GDM1 (cell line): ENCODE measurements at places on chromosomes 3 and 15.

DNA sequence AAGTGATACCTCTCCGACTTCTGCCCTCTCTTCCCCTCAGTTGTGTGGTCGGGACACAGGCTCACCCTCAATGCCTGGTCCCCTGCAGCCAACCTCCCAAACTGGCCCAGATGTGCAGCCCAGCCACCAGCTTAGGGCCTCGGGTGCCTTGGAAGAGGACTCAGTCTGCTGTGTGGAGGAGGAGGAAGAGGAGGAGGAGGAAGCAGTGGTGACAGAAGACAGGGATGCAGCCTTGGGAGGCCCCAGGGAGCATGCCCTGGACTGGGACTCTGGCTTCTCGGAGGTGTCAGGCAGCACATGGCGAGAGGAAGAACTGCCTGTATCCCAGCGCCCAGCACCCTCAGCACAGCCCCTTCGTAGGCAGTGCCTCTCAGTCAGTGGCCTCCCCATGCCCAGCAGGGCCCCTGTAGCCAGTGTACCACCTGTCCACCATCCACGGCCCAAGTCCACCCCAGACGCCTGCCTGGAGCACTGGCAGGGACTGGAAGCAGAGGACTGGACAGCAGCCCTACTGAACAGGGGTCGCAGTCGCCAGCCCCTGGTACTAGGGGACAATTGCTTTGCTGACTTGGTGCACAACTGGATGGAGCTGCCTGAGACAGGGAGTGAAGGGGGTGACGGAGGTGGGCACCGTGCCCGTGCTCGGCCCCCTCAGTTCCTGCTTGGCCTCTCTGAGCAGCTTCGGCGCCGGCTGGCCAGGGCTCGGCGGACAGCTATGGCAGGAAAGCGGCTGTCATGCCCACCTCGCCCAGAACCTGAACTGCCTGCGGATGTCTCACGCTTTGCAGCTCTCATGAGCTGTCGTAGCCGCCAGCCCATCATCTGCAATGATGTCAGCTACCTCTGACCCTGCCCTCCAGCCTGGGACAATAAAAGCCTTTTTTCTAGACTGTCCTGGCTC lies 1.3 kb downstream of the INKA1 start:
- DNase-seq = no peak

DNA sequence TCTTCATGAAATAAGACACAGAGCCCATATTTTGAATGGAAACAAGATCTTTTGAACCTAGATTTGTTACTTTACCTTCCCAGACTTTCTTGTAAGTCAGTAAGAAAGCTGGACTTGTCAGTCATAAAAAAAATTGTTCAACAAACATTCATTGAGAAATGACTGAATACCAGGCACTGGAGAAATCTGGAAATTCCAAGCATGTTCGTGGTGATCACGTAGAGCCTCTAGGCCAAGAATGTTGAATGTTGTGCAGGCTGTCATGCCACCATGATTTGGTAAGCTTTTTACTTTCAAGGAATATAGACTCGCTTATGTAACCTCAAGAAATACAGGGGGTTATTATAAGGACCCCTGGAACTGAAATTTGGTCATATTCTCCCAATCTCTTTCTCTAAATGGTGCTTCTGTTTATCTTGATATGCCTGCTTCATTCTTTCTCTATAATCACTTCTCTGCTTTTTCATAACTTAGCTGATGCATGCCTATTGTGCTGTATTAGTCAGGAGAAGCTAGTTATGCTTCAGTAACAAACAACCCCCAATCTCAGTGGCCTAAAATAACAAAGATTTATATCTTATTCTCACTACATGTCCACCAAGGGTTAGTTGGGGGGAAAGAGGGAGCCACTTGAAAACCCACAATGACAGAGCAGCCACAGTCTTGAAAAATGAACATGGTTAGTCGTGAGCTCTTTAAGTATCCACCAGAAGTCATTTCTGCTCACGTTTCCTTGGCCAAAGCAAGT lies 3.4 kb upstream of the TPM1 start:
- DNase-seq = no peak

DNA sequence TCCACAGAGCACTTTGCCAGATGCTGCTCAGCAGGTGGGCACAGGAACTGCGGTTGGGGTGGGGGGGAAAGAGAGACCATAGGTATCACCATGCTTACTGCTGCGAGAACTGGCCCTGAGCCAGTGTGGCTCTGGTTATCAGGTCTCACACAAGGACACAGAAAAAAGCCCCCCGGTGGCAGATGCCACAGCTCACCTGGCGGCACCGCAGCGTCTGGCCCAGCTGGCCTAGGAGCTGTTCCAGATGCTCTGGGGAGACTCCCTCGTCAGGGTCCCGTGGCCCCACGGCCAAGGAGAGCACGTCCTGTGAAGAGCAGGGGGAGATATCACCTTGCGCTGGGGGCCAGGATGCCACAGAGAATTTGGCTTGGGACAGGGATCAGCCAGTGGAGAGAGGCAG lies 10.8 kb downstream of the CDAN1 start:
- no peak for DNase-seq

- DNase-seq = no peak
Observed at GRCh38 chr3:43540624-43541023, 81.2 kb downstream of the ANO10 start.

DNA sequence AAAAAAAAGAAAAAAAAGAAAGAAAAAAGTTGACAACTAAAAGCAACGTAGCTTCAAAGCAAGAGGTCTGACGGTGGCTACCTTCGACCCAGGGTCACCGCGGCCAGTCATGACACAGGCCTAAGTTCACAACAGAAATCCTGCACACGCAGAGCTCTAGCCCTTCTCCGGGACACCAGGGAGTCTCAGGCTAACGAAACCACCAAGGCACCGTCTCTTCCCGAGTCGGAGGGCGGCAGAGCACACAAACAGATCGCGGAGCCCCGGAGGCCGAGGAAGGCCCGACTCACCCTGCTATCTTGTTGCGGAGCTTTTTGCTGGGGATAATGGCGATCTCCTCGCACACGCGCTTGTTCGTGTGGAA lies 584 bp downstream of the RPS17 start:
- DNase-seq = no peak

GRCh38 chr15:49987896-49988295 lies 131.1 kb downstream of the ATP8B4 start:
- DNase-seq = no peak

DNA sequence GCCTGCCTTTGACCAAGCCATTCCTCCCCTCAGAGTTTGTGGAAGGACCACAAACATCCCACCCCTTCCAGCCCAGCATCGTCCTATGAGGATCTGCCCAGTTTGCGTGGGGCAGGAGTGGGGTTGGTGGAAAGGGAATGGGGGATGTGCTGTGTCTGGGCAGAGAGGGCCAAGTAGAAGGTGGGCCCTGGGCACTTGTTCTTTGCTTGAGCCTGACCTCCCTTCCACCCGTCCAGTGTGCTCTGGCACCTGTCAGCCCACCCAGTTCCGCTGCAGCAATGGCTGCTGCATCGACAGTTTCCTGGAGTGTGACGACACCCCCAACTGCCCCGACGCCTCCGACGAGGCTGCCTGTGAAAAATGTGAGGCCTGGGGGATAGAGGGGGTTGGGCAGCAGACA lies 10.3 kb downstream of the SPINT1 start:
- DNase-seq = no peak

DNA sequence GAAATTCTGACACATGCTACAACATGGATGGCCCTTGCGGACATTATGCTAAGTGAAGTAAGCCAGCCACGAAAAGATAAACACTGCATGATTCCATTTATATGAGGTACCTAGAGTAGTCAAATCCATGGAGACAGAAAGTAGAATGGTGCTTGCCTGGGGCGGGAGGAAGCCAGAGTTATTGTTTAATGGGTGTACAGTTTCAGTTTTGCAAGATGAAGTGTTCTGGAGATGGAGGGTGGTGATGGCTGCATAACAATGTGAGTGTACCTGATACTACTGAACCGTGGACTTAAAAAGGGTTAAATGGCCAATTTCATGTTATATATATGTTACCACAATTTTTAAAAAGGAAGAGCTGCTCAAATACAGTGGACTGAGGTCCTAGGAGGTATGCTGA lies 66.9 kb downstream of the SEMA5B start:
- no peak for DNase-seq

GRCh38 chr3:47722859-47723258 lies 58.8 kb downstream of the SMARCC1 start:
- DNase-seq = no peak

GRCh38 chr3:172397716-172398405 lies 50.4 kb downstream of the GHSR start:
- DNase-seq = no peak

GRCh38 chr3:144915202-144915601 lies 943.6 kb downstream of the DIPK2A start:
- DNase-seq = no peak

GRCh38 chr3:119894195-119894594 lies 112.3 kb downstream of the NR1I2 start:
- no peak for DNase-seq

- no peak for DNase-seq
Observed at GRCh38 chr3:9947025-9947995, 4.9 kb downstream of the PRRT3 start.

- no peak for DNase-seq
Observed at GRCh38 chr3:74978684-74979083, 364.2 kb upstream of the CNTN3 start.

DNA sequence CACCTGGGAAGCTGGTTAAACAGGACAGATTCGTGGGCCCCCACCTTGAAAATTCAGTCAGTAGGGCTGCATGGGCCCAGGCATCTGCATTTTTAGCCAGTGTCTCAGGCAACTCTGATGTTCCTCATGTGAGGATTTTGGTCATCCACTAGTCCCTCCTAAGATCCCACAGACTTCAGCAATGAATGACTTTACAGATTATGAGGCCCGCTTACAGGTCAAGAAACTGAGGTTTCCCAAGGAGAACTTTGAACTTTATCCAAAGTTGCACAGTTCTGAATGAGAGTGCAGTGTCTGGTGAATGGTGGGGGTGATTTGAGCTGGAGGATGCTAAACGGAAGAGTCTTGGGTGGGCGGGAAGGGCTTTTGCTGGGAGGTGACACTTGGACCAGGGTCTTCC lies 27.2 kb downstream of the SLC6A6 start:
- DNase-seq = no peak

DNA sequence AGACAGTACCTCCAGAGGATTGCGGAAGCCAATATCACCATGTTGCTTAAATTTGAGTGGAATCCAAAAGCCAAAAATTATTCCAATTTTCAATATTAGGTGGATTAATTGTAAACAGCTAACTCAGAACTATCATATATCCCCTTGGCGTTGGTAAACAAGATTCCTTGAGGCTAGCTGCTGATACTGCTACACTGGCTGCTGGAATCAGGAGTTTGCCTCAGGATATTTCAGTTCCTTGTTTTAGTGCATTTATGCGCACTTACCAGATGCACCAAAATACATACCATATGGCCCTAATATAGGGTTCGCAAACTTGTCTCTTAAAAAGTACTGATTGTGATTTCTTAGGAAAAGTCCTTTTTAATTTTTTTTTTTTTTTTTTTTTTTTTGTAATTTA lies 605.2 kb upstream of the NAALADL2 start:
- no peak for DNase-seq

GRCh38 chr15:51775967-51776816 lies 24.8 kb downstream of the TMOD2 start:
- DNase-seq = peak; percentile 25

DNA sequence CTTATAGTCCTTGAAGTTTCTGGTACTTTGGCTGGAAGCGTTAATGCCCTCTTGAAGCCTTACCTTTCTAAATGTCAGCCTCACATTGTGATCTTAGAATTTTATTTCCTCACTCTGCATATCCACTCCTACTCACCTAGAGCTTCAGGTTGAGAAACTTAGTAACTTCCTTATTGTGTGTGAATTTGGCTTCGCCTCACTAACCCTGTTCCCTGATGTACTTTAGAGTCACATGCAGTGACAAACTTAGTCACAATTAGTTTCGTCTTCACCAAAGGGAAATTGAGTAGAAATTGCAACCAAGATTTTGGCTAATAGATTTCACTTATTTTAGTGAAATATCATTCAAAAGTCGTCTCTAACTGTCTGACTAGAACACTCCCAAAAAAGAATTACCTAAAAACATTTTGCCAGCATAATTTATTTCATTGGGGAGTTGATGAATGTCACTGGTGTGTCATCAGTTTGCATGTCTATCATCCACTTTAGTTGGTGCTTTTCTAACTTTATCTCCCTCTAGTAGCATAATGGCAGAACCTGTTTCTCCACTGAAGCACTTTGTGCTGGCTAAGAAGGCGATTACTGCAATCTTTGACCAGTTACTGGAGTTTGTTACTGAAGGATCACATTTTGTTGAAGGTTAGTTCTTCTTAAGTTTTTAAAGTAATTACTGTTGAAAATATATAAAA lies 960 bp downstream of the MFN1 start:
- DNase-seq = no peak

GRCh38 chr3:32347343-32348125 lies 44.1 kb upstream of the CMTM7 start:
- DNase-seq = no peak

DNA sequence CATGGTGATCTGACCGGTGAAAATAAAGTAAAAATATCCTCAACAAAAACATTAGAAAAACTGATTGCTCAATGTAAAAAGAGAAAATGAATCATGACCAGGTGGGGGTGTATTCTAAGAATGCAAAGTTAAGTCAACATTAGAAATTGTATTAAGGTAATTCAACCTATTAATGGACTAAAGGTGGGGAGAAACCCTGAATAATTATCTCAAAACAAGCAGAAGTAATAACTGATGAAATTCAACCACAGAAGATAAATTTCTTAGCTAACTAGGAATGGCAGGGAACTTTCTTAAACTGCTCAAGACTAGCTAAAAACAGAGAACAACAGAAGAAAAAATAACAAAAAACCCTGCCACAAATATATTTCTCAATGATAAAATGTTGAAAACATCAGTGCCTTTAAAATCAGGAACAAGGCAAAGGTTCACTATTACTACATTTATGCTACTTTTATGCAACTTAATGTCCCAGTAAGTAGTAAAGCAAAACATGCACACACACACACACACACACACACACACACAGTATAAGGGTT lies 204.4 kb upstream of the THBS1 start:
- DNase-seq = no peak

GRCh38 chr3:140296796-140297352 lies 361.9 kb downstream of the CLSTN2 start:
- DNase-seq = no peak

DNA sequence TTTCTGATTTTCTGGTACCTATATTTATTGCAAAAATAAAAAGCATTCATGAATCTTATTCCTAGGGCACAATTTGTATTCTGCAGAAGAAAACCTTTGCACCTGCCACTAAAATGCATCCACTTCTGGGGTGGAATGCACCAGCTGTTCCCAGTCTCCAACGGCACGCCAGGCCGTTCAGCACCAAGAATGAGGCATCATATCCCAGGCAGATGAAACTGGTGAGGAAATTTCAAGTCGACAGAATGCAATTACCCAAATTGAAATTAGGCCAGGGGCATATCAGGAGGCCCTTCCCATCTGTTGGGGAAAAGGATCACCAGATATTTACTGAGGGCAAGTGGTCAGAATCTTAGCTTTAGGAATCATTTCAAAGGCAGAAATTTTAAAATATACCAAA lies 13.6 kb upstream of the RBMS3 start:
- no peak for DNase-seq

DNA sequence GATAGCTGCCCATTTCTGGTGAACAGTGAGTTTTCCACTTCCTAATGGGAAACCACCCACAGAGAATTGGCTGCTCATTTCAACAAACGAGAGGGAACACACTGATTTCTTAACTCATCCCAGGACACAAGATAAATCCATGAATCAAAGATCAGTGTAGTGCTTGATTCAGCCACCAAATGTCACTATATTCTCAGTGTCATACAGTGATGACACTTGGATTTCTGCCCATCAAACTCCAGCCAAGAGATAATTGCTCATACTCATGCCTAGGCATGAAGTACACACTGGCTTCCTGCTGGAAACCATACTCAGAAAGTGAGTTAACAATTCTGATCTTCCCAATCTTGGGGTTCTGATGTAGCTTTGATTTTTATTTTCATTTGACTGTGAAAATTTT lies 35.4 kb upstream of the GRM7 start:
- no peak for DNase-seq
